Stimulated activated CD4-positive, alpha-beta T cell treated with anti-CD3 and anti-CD28 coated beads, Interleukin-15, amount 100 ng/mL, for 1 hour (primary cell): ENCODE measurements at places on chromosomes 13 and 19.

- DNase-seq: no peak
Measured at GRCh38 chr19:48806518-48806817, 4.4 kb downstream of the BCAT2 start.

- DNase-seq: no peak
Measured at GRCh38 chr19:15293781-15294491, 38.4 kb downstream of the BRD4 start.

- no peak for DNase-seq
Measured at GRCh38 chr13:112729408-112729807, 39.6 kb downstream of the ATP11A start.

GRCh38 chr19:56087647-56088496, 33.2 kb downstream of the ZNF787 start:
- DNase-seq: no peak

DNA sequence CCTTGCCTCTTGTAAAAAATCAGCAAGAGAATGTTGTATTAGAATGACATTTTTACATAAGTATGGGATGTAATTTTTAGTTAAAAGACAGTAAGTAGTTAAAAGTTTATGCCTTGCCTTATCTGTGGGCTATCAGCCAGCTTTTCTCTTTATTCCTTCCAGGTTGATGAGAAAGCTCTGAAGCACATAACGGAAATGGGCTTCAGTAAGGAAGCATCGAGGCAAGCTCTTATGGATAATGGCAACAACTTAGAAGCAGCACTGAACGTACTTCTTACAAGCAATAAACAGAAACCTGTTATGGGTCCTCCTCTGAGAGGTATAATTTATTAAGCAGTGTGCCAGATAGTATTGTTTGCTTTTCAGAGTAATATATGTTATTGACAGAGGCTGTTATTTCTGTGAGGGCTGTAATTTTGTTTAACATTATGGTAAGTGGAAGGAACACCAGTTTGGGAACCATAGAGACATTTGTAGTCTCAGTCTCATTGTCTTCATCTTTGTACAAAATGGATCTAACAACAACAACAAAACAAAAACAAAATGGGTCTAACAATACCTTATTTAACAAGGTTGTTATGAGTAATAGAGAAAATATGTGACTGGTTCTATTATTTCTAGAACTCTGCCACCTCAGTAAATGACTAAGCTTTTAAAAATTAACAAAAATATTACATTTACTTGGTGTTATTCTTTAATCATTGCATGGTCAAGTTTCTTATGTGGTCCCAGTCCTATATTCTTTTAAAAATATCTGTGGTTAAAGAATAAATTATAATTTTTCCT, 112.8 kb downstream of the TDRD3 start:
- DNase-seq: no peak

- no peak for DNase-seq
Measured at GRCh38 chr13:99777873-99778272, 193.7 kb downstream of the ZIC5 start.

GRCh38 chr19:18225355-18225701, 910 bp downstream of the PDE4C start:
- DNase-seq: no peak

DNA sequence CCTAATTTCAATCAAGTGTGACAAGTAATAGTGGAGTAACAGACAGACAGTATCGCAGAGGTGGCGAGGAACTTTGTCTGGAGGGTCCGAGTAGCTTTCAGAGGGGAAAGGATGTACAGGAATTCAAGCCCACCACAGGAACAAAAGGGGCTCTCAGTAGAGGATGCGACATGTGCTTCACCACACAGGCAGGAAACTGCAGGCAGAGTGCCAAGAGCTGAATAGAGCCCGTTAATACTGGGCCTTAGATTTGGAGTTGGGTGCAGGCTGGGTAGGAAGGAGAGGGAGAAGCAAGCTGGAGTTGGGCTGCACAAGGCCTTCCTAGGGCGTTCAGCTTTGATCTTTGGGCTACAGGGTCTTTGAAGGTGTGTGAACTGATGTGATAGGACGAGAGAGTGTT, 1.2 kb downstream of the CCDC70 start:
- no peak for DNase-seq

GRCh38 chr19:14370169-14370939, 10.9 kb upstream of the ADGRE5 start:
- DNase-seq: no peak

GRCh38 chr13:113086991-113087922, 18.3 kb upstream of the F7 start:
- no peak for DNase-seq

DNA sequence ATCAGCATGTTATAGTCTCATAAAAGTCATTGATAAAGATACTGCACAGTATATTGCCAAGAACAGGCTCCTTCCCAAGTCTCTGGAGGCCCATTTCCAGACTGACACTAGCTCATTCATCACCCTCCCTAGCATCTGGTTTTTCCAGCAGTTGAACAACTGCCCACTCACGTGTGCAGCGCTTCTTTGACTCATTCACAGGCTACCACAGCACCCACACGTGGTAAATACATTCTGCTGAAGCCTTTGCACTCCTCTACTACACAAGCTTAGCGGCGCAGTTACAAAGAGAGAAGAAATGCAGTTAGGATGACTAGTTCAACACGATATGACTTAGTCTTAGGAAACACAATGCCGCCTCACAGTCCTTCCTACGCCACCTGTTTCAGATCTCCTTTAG, 87.7 kb downstream of the DOCK9 start:
- DNase-seq: no peak

DNA sequence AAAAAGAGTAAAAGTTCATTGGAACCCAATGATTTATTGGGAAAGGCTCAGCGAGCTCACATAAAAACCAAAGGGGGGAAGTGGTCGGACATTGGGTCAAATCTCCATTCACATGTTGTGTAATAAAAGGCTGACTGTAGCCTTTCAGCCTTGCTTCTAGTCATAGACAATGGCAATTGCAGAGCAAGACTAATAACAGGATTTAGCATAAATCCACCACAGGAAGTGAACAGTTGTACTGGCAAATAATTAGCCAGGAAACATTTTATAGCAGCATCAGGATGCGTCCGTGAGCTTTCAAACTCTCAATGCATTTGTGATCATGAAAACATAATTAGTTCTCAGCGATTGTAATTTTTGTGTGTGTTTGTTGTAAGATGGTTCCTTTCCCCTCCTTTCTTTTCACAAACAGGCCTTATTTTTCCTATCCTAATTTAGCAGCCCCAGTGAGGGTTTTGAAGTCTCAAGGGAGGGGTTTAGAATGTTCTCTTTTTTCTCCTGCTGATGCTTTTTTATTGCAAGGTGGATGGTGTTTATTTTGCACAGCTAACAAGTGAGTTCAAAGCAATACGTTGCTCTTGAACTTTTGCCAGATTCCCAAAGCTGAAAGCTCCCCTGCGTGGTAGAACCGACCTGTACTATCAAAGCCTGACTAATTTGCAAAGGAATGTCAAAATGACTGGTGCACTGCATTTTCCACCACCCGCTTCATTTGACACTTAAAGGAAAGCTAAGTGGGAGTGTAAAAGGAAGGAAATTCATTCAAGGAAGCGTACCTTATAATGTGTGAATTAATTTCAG, 105.6 kb downstream of the SPRY2 start:
- no peak for DNase-seq

DNA sequence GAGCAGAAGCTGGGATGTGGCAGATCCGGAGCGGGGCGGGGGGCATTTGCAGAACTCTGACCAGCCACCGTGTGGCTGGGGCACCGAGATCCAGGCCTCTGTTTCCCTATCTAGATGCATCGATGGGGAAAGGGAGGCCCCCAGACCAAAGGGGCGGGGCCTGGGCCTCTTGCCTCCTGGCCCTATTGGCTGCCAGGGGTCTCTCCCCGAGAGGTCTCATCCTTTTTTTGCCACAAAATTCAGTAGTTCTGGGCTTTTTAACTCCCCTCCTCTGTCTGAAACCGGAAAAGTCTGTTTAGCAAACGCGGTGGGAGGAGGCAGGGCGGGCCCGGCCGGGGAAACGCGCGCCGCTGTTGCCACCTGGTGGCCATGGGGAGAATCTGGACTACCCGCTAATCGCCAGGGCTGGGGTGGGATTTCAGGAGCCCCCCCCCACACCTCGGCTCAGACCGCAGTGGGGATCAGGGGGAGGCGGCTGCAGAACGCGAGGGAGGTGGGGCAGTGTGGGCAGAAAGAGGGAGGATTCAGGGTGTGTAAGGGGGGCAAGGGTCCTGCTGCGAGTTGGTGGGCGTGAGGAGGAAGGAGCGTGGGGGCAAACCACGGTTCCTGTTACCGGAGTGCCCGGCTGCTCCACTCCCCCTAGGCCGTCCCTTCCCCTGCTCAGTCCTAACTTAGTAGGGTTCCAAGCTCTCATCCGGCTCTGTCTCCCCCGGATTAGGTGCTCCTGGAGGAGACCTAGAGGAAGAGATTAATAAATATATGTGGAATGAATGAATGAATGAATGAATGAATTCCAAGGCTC, 28.3 kb downstream of the IL12RB1 start:
- peak; percentile 74 for DNase-seq

- DNase-seq: no peak
Measured at GRCh38 chr19:18008814-18009213, 844 bp downstream of the ARRDC2 start.

GRCh38 chr19:13693889-13694288, 70.4 kb upstream of the MRI1 start:
- no peak for DNase-seq

DNA sequence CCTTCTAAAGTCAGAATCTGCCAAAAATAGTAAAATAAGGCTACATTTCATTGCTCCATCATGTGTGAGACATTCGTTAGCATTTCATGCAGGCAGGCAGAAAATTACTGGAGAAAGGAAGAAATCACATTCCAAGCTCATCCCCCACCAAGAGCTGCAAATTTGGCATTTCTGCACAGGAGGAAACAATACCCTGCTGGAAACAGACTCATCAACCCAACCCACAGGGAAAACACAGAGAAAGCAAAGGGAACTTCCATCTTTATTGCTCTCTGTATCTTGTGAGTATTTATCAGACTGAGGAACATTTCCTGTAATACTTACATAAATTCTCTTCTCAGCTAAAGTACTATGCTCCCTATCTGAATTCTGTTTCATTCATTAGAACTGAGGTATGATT, 95.7 kb downstream of the KCTD12 start:
- DNase-seq: no peak

DNA sequence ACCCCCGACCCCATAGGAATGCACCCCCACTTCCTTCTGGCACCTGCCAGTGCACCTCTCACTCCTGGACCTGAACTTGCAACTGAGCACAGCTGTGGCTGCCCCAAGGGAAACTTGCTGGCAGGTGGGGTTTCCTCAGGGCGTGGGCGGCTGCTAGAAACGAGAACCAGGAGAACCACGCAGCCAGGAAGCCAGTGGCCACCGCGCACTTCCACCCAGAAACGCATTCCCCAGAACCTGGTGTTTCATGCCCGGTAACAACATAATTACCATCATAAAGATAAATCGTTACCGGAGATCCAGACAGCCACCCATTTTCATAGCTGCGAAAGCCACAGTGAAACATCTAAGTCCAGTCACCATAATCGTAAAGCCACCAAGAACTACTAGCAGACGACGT, 75.2 kb upstream of the C13orf46 start:
- DNase-seq: no peak

DNA sequence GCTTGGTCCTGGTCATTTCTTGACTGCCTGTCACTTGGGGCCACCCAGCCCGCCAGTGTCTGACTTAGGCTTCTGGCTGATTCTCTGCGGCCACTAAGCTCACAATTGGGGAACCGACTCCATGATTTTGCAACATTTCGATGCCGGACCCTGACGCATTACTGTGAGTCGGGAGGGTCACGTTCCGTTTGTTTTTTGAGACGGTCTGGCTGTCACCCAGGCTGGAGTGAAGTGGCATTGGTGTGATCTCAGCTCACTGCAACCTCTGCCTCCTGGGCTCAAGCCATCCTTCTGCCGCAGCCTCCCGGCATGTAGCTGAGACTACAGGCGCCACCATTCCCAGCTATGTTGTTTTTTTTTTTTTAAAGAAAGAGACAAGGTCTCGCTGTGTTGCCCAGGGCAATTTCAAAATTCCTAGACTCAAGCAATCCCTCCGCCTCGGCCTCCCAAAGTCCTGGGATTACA, 3.2 kb upstream of the ADAT3 start:
- DNase-seq: no peak

DNA sequence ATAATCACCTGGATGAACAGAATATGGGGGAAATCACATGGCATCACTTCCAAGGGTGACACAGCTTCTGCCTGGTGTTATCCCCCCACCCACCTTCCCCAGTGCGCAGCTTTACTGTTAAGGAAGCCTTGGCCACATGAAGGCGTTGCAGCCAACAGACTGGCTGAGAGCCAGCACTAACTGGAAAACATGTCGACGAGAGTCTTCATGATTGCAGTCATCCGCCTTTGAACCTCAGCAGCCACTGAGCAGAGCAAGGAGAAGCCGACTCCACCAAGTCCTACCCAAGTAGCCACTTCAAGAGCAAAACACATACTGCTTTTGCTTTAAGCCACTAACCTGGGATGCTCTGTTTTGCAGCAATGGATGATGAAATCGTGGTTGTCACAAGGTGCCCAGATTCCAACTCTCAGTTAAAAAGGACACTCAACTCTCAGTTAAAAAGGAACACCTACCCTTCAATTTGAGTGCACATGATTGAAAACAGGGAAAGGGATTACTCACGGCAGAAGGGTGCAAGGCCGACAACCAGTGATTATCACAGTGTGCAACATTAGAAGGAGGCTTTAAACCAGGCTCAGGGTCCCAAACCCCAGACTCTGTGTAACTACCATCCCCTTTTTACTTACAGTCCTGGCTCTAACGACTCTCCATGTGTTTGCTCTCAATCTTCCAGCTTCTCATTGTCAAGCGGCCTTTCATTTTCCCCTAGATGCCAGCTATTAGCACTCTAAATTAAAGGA, 149.1 kb downstream of the KLF12 start:
- peak; percentile 48 for DNase-seq

DNA sequence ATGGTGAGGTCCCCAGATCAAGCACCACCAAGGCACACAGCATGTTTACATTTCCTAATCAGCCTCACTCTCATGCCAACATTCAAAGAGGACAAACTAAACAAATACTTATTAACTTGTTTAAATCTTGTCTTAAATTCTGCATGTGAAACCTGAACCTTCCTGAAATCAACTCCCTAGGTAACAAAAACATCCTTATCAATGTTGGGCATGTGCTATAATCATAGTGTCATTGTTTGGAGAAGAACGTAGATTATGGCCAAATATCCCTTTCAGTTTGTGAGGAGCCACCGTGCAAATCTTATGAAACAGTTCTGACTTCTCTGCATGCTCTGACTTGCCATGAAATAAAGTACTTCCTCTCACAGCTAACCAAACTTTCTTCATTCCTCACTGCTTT, 123.8 kb downstream of the NDFIP2 start:
- DNase-seq: no peak

- no peak for DNase-seq
Measured at GRCh38 chr13:74215420-74215819, 81.2 kb upstream of the KLF12 start.

DNA sequence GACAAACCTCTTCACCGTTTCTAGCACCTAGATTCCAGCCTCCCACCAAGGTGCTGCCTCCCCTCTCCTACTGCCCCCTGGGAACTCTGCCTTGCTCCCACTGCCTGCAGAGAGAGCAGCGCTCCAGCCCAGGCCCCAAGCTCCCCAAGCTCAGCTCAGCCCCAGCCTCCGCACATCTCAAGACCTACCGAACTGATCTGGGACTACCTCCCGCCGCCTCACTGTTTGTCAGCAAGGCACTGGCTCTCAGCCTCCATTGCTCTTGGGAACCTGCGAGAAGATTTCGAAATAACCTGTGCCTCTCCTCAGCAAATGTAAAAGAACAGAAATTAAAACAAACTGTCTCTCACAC, 92.4 kb upstream of the GPR183 start:
- no peak for DNase-seq

GRCh38 chr19:44666852-44667556, 4.3 kb upstream of the CEACAM19 start:
- no peak for DNase-seq
